SHP77 treated with DMSO at 0.1 percent for 48 hours (cell line): ENCODE measurements at places on chromosomes 2 and 18.

- no peak for DNase-seq
These were observed 259.4 kb downstream of the TNS1 start for GRCh38 chr2:217743407-217743806.

DNA sequence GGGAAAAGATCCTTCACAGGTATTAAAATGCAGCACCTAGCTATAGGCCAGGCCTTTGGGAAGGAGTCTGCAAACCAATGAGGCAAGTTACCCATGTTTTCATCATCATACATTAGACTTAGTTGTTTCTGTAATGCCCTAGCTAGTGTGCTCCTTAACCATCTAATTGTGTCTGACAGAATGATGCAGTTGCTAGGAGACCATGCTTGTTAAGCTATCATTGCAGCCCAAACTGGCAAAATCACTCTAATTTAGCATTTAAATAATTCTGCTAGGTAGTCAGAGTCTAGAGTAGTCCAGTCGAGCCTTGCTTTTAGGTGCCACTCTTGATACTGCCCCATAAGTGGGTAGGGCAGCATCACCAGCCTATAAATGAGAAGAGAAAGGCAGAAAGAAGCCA, 34.9 kb downstream of the GAD1 start:
- DNase-seq: no peak

DNA sequence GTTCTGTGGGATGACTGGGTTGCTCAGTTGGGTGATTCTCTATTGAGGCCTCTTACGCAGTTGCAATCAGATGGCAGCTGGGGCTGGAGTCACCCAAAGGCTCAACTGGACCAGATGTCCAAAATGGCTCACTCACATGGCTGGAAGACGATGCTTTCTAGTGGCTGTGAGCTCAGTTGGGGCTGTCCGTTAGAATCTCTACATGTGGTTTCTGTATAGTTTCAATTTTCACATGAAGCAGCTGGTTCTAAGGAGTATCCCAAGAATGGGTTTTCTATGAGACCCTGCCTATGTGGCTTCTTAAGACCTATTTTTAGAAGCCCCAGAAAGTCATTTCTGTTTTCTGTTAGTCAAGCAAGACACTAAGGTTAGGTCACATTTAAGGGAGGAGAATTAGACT, 4.4 kb downstream of the XRCC5 start:
- no peak for DNase-seq

DNA sequence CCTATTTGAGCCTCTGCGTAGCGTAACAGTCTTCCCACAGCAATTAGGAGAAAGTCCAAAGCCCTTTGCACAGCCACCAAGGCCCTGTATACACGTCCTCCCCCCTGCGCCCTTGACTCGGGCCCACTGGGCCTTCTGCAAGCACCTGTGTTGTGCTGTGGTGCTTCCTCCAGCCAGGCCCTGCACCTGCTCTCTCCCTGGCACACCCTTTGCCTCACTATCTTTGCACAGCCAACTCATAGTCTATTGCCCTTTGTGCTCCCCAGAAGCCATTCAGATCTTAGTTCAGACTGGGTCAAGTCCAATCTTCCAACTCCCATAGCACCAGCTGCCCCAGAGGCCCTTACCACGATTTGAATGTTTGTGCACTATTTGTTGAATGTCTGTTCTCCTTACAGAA, 271.6 kb upstream of the MGAT5 start:
- no peak for DNase-seq

DNA sequence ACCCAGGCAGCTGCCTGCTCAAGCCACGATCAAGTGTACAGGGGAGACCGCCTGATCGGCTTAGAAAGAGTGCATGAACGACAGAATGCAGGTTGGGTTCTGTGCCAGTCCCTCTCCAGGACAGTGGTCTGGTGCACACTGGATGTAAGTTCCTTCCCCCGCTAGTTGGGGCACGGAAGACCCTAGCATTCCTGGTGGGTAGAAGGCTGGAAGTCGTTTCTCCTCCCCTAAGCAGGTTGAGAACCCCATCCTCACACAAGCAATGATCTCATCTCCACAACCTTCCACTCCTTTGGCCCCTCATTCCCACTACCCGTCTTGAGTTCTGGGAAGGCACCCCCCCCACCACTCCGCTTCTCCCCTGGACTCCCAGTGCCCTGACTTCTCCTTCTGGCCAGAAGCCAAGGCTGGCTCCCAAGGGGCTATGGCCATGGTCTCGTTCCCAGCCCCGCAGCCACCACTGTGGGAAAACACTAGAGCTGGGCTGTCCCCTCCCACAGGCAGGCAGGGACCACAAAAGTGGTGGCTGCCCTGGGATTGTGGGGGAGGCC, 1.4 kb upstream of the ANKRD39 start:
- no peak for DNase-seq

GRCh38 chr18:35605686-35606417, 24.3 kb downstream of the GALNT1 start:
- no peak for DNase-seq

GRCh38 chr2:195331129-195331528, 325.9 kb upstream of the SLC39A10 start:
- DNase-seq: no peak

GRCh38 chr2:162422894-162423293, 79.0 kb downstream of the GCA start:
- no peak for DNase-seq

GRCh38 chr2:9782197-9782719, 61.0 kb upstream of the TAF1B start:
- no peak for DNase-seq

GRCh38 chr2:31962757-31963361, 47.9 kb downstream of the MEMO1 start:
- no peak for DNase-seq

GRCh38 chr18:37316468-37316867, 249.1 kb downstream of the CELF4 start:
- no peak for DNase-seq

- no peak for DNase-seq
These were observed 138.5 kb downstream of the RIT2 start for GRCh38 chr18:42976869-42977590.

- no peak for DNase-seq
These were observed 236.5 kb downstream of the CELF4 start for GRCh38 chr18:37328946-37329719.

DNA sequence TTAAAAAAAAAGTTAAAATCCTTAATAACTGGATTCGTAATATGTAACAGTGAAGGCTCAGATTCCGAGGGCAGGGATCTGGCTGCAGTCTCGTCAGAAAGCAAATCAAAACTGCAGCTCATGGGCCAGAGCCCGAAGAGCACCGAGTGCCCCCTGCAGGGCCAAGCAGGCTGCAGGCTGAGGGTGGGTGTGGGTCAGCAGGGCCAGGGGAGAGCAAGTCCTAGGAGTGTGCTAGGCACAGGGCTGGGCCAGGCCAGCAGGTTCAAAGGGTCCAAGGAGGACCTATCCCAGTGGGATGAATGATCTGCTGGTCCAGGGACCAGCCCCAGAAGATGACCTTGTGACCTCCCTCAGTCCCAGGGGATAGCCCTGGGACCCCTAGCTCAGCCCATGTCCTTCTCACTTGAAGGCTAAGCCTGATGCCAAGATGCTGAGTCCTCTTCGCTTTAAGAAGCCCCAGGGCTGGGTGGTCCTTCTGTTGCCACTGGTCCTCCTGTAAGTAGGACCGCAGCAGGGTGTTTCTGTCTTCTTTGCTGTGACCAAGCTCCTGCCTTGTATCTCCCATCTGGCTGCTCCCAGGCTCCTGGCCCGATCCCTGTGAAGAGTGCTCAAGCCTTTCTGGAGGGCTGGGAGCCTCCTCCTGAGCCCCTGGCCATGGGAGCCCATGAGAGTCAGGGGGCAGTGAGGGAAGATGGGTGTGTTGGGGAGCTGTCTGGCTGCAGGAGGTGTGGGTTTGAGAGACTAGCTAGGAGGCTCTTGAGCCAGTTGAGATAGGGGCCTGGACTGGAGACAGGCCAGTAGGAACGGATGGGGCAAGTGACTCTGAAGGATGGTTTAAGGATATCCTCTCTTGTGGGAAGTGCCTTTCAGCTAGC, 150.7 kb downstream of the DYSF start:
- DNase-seq: no peak

GRCh38 chr2:215736653-215737290, 276.6 kb downstream of the MREG start:
- DNase-seq: no peak

DNA sequence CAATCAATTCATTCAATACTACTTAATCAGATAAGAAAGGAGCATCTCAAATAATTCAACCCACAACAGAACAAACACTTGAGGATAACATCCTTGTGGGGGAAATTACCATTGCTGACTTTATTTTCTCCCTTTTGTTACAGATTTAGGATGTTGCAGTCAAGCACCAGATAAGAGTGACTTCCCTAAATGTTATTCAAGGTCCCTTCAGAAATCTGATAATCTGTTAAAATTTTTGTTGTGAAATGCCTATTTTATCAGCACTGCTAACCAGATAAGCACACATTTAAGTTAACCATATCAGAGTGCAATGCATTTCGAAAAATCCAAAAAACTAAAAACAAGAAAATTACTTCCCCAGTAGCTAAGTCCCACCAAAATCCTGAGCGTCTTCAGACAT, 33.5 kb downstream of the SUMO1 start:
- DNase-seq: no peak

- DNase-seq: no peak
These were observed 179.3 kb upstream of the MGAT5 start for GRCh38 chr2:134074619-134075018.

- no peak for DNase-seq
These were observed 7.5 kb upstream of the STAMBP start for GRCh38 chr2:73821227-73821626.

DNA sequence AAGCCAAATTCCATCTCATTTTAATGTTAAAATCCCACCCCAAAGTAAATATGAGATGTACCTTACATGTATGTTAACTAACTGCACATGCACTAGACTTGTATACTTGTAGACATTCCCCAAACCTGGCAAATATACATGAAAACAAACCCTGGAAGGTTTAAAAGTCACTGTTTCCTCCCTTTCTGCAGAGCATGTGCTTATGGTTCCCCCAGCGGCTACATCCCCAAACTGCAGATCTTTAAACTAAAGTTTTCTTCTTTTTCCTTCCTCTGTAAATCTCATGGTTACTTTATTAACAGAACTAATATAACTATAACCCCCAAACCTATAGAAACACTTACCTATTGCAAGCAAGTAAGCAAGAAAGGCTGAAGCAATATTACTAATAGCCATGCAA, 731.5 kb downstream of the LRP1B start:
- no peak for DNase-seq

DNA sequence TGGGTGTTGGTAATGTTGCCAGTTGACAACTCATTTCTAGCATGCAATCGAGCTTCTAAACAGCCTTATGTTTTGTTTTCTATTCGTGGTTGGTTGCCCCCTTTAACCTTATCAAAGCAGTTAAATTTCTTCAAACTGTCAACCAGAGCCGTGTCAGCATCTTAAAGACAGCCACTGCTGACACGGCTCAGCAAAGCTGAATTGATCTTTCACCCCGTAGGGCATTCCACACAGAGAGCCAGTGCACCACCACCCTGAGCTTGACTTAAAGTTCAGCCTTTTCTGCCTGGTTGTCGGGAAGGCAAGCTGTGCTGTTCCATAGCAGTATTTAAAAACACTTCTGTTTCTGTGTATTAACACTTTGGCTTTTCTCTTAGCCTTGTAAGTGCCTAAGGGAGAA, 355.0 kb upstream of the CHST9 start:
- no peak for DNase-seq

DNA sequence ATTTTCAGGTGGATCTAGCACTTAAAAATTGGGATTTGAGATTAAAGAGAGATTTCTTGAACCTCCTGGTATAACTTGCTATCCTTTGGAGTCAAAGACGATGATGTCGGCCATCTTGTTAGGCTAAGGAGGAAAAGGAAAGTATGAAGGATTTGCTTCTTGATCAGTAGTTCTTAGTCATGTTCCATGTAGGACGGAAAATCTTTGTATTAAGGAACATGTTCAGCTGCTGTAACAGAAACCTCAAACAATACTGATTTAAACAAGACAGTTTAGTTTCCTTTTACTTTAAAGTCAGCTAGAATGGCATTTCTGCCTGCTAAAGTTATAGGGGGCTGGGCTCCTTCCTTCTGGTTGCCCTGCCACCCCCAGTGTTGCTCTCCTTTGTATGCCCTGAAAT, 56.4 kb upstream of the MGAT5 start:
- DNase-seq: no peak

- DNase-seq: no peak
These were observed 178.8 kb downstream of the TTC32 start for GRCh38 chr2:19723021-19723420.

DNA sequence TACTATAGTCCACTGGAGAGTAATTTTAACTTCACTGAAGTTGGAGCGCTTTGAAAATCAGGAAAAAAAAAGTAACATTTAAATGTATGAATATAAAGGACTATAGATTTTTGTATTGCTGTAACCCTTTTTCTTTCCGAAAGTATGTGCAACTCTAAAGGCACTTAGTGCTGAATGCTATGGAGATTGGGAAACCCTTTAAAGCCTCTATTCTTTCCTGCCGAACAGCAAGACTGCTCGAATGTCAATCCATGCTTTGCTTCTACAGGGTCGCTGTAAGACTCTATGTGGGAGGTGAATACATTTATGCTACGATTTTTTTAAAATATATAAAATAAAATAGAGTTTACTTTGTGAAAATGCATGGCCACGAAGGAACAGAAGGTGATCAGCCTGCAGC, 825 bp downstream of the GRB14 start:
- DNase-seq: no peak

DNA sequence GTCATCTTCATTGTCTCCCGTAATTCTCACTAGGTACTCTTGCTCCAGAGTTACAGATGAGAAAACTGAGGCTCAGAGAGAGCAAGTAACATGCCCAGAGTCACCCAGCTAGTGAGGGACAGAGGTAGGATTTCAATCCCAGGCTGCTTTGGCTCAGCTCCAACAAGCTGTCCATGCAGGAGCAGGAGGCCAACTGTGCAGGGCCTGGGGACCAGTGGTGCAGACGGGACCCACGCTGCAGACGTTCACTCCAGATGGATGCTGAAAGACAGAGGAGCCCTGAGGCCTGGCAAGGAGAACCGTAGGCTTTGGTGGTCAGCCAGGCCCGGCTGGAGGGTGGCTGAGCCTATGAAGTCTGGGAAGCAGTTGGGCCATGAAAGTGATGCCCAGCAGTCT, 102.6 kb downstream of the MCFD2 start:
- DNase-seq: no peak

DNA sequence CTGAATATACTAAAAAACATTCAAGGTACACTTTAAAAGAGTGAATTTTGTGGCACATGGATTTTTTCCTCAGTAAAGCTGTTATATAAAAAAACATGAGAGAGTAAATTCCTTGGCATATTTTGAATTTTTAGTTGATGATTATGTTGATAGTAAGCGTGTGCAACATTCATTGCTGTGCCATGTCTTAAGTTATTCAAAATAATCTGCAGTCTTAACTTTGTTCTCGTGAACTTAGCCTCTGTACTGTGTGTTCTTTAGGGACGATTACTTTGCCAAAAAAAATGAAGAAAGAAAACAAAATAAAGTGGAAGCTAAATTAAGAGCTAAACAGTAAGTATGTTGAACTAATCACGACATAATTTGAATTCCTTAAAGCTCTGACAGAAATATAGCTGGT, 9.6 kb downstream of the SSB start:
- no peak for DNase-seq

- no peak for DNase-seq
These were observed 20.5 kb upstream of the KIF3C start for GRCh38 chr2:26002632-26003310.

- DNase-seq: no peak
These were observed 965 bp upstream of the ELOA2 start for GRCh38 chr18:47036298-47036874.

- no peak for DNase-seq
These were observed 81.9 kb downstream of the CDH2 start for GRCh38 chr18:28095041-28095440.

GRCh38 chr2:128639120-128639477, 320.4 kb upstream of the HS6ST1 start:
- no peak for DNase-seq

- no peak for DNase-seq
These were observed 381.8 kb downstream of the CPS1 start for GRCh38 chr2:210938228-210938627.
